BE2C (cell line): ENCODE measurements at places on chromosomes 5 and 9.
A peak's percentile ranks its signal among the peaks of the same experiment; 100 is the strongest.

GRCh38 chr5:125541085-125541484, 794.6 kb upstream of the ZNF608 start:
- no peak for DNase-seq

GRCh38 chr5:45512521-45512920, 183.7 kb downstream of the HCN1 start:
- DNase-seq = no peak

- no peak for DNase-seq
Observed at GRCh38 chr9:93091056-93091452, 5.0 kb upstream of the CARD19 start.

DNA sequence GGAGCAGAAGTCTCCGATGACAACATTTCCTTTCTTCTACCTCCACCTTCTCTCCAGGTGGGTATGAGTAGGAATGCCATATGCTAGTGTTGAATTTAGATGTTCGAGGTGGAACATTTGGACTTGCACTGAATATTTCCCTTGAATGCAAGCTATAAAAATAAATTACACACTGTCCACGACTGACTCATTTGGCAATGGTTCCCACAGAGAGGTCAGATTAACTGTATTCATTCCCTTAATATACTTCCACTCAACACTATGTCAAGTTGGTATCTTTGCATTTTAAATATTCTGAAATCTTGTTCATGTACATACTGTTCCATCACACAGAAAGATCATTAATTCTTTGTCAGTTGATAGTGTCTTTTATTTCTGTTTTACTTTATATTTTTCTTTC, 222.6 kb upstream of the PIK3R1 start:
- DNase-seq = no peak

GRCh38 chr9:113690055-113690740, 185.9 kb upstream of the ZNF618 start:
- DNase-seq = no peak

- no peak for DNase-seq
Observed at GRCh38 chr9:38035873-38036272, 33.2 kb downstream of the SHB start.

GRCh38 chr5:141003791-141004611, 37.7 kb downstream of the PCDHAC2 start:
- DNase-seq = peak; percentile 72

GRCh38 chr5:6868575-6869215, 155.5 kb downstream of the TENT4A start:
- DNase-seq = no peak

GRCh38 chr9:37447111-37447510, 18.1 kb downstream of the ZBTB5 start:
- DNase-seq = no peak

DNA sequence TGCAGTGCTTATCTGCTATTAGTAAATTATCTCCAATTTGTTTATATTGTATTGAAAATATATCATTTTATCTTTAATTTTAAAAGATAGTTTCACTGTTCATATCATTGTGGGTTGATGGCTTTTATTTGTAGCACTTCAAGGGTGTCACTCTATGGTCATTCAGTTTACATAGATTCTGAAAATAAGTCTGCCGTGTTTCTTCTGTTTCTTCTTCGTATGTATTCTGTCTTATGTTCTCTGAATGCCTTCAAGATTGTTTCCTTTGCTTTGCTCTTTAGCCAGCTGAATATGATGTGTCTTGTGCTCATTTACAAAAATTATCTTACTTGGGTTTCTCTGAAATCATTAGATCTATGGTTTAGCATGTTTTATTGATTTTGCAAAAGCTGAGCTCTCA, 359.9 kb downstream of the CYLC2 start:
- DNase-seq = no peak

GRCh38 chr9:129888293-129889121, 53.2 kb downstream of the USP20 start:
- no peak for DNase-seq
